Activated CD4-positive, alpha-beta T cell treated with anti-CD3 and anti-CD28 coated beads for 1 hour (primary cell): ENCODE measurements at places on chromosomes 13 and 19.
A peak's percentile ranks its signal among the peaks of the same experiment; 100 is the strongest.

DNA sequence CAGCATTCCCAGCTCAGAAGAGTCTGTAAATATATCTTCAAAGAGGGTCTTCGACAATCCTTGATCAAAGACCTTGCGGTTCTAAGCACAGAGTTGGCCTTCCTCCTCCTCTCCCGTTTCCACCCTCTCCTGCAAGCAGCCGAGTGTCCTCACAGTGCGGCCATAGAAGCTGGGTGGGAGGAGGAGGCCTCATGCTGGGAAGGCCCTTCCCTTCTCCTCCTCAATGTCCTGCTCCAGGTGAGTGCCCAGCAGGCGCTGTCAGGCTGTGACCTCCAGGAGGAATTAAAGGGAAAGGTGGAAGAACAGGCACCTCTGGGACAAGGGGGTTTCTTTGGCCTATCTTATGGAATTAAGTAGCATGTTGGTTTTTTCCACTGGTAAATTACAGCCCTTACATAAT is 674.2 kb upstream of the ARGLU1 start:
- no peak for DNase-seq

DNA sequence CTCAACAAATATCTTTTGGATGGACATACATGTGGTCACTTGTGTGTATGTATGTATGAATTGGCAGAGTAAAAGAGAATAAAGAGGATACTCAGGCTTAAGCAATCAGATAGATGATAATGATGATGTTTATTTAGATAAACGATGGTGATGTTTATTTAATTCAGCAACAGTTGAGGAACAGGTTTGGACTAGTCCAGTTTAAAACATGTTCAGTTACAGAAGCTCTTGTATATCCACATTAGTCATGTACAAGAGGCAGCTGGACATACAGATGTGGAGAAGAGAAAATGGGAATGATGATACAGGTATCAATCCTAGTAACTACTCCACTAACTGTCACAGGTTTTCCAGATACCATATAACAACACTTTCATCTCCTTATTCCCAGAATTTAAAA is 232.1 kb downstream of the DIAPH3 start:
- DNase-seq, result no peak

DNA sequence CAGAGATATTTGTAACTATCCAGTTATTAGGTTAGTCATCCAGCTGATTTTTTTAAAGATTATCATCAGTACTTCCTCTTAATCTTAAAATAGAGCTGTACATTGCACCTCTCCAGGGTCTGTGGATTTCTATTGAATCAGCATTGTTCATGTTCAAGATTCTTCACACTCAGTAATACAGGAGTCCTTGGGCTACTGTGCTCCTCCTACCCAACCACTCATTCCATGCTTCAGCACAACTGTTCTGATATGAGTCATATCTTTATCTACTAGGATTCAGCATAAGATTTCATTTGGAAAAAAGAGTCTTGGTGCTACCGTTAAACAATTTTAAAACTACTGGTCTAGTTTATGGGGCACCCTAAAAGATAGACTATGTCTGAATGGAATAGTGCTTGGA is 357.8 kb downstream of the DCT start:
- no peak for DNase-seq

- no peak for DNase-seq
These were observed 14.9 kb upstream of the INTS6 start for GRCh38 chr13:51467730-51468129.

- DNase-seq, result no peak
These were observed 1.5 kb downstream of the PLEKHF1 start for GRCh38 chr19:29666578-29667386.

DNA sequence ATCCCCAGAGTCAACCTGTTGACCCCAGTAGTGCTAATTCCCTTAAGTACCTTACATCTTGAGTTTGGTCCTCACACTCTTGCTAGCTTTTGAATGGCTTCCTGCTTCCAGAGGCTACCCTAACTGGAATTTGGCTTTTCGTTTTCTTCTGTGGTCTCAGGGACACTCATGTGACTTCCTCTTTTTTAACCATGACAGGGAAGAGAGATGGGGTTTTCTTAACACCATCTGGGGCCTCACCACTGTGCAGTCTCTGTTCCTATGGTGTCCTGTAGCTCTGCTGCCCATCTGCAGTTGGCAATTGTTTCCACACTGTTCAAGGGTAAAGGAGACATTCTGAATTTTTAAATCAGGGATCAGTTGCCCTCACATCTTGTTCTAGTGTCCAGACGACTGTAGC is 66.7 kb downstream of the SLC10A2 start:
- no peak for DNase-seq

- DNase-seq, result no peak
These were observed 13.0 kb downstream of the NTN5 start for GRCh38 chr19:48659768-48660167.

- no peak for DNase-seq
These were observed 156.3 kb downstream of the NDFIP2 start for GRCh38 chr13:79637133-79637763.

- no peak for DNase-seq
These were observed 17.7 kb upstream of the SLC35E1 start for GRCh38 chr19:16589917-16590316.

GRCh38 chr19:40625406-40626120 is 24.4 kb downstream of the LTBP4 start:
- DNase-seq, result no peak

- no peak for DNase-seq
These were observed 8.4 kb upstream of the KCTD12 start for GRCh38 chr13:76894401-76895110.

DNA sequence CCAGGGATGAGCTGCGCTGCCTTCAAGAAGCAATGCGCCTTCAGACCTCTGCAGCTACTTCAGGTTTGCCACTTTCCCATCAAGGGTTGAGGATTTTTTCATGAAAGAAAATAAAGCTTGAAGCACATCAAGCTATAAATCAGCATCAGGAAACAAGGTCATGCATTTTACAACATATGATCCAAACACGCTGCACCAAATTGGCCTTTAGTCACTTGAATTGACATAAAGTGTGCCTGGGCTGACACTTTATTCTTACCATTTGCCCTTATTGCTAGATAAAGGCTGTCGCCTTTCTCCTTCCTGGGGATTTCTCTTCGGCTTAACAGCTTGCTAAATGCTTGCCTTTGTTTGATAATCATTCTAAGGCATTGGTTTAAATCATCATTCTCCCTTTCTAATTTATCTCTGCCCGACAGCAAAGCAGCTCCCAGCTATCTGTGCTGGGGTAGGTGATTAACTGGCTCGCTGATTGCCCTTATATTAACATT is 87.7 kb downstream of the LHFPL6 start:
- DNase-seq, result no peak

- peak; percentile 42 for DNase-seq
These were observed 31.3 kb upstream of the ISYNA1 start for GRCh38 chr19:18469069-18469846.

- no peak for DNase-seq
These were observed 653 bp downstream of the MVB12A start for GRCh38 chr19:17420475-17420924.

DNA sequence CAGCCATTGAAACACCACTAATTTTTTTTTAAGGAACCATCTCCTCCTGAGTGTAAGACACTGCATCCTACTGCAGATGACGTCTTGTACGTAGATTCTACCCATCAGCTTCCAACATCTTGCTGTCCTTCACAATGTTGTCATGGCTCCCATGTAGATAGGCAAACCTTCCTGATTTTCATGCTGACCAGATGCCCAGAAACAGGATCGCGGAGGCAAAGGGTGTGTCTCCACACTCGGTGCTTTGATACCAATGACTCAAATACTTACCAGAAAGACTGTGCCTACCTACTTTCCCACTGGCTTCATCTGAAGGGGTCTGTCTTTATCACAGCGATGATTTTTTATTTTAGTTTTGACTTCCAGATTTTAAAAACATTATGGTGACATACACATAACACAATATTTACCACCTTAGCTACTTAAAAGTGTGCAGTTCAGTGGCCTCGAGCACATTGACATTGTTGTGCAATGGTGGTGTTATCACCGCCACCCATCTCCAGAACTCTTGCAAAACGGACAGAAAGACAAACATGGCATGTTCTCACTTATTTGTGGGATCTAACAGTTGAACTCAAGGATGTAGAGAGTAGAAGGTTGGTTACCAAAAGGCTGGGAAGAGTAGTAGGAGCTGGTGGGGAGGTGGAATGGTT is 94.0 kb upstream of the PEG3 start:
- no peak for DNase-seq

DNA sequence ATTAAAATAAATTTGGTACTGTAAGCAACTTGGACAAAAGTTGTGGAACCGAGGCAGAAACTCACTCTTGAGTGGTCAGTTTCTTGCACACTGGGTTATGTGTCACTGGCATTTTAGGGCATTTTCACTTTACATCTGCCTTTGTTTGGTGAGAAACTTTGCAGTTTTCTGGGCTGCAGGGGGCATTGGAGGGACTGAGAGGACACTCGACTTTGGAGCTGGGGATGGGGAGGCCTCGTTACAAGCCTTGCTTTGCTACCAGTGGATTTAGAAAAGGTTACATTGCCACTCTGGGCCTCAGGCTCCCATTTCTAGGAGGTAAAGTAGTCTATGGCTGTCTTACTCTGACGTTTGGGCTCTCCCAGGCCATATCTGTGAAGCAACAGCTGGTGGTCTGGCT is 41.9 kb upstream of the ZNF536 start:
- DNase-seq, result no peak

DNA sequence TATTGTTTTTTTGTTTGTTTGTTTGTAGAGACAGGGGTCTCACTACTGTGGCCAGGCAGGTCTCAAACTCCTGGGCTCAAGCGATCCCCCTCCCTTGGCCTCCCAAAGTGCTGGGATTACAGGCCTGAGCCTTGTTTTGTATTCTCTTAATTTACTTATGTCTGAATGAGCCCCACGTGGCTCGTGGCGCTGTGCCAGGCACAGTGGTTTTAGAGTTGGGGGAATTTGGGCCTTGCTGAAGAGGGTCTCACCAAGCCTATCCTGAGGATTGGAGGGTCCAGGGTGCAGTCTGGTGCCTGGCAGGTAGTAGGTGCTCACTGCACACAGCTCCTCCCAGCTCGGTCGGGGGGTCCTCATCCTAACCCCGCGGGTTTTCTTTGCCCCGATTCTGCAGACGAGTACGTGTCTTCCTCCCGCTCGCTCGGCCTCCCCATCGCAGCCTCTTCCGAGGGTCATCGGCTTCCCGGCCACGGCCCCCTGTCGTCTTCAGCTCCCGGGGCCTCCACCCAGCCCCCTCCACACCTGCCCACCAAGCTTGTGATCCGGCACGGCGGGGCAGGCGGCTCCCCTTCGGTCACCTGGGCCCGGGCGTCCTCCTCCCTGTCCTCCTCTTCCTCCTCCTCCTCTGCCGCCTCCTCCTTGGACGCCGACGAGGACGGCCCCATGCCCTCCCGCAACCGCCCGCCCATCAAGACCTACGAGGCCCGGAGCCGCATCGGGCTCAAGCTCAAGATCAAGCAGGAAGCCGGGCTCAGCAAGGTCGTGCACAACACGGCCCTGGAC is 12.1 kb upstream of the EHD2 start:
- DNase-seq, result no peak

- no peak for DNase-seq
These were observed 3.8 kb downstream of the ZNF490 start for GRCh38 chr19:12606796-12607195.

DNA sequence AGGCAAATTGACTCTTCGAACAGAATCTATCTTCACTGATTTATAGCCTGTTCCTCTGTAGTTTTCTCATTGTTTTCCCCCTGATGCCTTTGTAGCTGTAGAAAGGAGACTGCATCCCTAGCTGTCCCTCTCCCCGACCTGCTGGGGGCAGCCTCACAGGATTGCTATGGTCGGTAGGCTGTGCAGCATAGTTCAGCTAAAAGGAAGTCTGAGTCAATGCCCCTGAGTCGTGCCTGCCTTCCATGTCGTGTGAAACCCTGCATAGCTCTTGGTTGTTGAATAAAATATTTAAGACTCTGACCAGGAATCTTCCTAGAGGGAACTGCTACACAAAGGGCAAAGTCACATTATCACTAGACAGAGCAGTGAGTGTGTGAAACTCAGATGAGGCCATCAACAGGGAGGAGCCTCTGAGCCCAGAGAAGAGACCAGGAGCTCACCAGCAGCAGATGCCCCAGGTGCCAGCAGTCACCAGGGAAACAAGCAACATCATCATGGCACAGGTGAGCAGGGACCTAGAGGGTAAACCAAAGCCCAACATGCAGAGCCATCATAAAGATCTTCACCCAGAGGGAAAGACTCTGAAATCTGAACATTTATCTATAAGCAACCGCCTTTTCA is 108.4 kb upstream of the NBEA start:
- DNase-seq, result no peak

DNA sequence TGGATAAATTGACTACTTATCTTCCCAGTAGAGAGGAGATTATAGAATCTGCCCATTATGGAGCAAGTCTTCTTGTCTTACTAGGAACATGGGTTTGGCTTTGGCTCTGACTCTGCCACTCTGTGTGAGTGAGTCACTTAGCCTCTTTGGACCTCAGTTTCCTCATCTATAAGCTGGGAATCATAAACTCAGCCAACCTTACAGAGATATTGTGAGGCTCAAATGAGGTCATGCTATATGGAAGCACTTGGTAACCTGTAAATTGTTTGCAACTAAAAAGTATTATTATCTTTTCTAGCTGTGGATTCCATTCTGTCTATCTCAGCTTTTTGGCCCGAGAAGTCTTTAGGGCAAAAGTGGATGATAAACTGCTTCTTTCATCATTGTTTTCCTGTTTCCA is 186.8 kb upstream of the TSC22D1 start:
- no peak for DNase-seq

DNA sequence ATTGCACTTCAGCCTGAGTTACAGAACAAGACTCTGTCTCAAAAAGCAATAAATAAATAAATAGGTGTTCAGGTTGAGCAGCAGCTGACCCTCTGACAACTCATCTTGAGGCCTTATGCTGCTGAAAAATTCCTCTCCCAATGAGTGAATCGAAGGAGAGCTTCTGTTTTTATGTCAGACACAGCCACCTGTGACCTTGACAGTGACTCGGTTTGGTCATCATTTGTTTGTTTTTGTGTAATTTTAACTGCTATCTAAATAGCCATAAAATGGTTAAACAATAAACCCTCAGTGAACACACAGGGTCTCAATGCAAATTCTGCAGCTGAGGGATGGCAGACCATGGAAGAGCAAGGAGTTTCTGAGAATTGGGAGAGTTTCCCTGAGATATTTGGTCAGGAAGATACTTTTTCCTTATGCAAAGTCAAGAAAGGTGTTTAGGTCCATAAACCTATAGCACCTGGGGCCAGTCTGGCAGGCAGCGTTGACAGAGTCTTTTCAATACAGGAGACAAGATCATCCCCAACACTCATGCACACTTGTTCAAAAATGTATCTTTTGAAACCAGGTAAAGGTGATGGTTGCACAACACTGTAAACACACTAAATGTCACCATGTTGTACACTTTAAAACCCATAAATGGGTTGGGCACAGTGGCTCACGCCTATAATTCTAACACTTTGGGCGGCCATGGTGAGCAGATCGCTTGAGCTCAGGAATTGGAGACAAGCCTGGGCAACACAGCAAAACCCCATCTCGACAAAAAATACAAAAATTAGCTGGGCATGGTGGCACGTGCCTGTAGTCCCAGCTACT is 16.6 kb upstream of the SLC25A30 start:
- DNase-seq, result no peak

GRCh38 chr19:45498411-45499195 is at the start of gene PPM1N:
PPM1N (plus strand) TSS chr19:45498443; CDS start chr19:45498473, 30 bp downstream.
- peak; percentile 53 for DNase-seq
